ENCODE measurements at places on chromosomes 2 and 18.
A peak's percentile ranks its signal among the peaks of the same experiment; 100 is the strongest.

DNA sequence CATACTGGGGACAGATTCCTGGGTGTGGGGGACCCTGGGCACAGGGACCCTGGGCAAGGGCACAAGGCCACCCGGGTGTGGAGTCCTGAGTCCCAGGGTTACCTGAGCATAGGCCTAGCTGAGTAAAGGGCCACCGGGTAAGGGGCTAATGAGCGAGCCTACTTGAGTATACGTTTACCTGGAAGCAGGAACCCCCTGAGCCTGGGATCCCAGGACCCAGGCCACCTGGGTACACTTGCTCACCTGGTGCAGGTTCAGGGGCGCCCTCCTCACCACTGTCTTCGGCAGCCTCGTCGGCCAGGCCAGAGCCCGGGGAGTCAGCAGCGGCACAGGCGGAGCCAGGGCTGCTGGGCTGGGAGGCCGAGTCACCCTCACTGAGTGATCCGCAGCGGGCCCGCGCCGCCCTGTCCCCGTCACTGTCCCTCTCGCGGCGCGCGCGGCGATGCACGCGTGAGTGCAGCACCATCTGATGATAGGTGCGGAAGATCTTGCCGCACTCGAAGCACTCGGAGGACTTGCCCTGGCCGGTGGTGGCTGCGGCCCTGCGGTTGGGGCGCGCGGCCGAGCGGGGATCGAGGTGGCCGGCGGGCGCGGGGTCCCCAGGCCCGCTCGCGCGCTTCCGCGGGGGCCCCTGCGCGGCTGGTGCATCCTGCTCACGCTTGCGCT is 53.9 kb downstream of the ZNF516 start:
- DNase-seq, result no peak

DNA sequence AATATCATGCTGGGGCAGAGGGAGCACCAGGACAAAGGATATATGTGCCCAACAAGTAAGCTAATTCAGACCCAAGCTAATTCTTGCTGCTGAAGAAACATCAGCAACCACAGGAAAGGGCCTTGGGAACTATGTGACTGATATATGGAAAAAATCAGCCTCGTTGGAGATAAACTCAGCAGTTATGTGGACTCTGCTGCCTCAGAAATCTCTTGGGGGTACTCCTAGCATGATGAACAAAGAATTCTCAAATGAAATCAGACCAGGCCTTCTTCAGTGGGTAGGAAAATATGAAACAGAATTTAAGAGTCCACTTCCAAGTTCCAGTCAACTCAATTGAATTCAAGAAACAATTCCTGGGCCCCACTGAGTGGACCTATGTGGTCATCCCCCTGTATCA is 367.9 kb downstream of the TNS1 start:
- no peak for DNase-seq

GRCh38 chr2:158782616-158783015 is 12.5 kb upstream of the DAPL1 start:
- DNase-seq, result no peak

DNA sequence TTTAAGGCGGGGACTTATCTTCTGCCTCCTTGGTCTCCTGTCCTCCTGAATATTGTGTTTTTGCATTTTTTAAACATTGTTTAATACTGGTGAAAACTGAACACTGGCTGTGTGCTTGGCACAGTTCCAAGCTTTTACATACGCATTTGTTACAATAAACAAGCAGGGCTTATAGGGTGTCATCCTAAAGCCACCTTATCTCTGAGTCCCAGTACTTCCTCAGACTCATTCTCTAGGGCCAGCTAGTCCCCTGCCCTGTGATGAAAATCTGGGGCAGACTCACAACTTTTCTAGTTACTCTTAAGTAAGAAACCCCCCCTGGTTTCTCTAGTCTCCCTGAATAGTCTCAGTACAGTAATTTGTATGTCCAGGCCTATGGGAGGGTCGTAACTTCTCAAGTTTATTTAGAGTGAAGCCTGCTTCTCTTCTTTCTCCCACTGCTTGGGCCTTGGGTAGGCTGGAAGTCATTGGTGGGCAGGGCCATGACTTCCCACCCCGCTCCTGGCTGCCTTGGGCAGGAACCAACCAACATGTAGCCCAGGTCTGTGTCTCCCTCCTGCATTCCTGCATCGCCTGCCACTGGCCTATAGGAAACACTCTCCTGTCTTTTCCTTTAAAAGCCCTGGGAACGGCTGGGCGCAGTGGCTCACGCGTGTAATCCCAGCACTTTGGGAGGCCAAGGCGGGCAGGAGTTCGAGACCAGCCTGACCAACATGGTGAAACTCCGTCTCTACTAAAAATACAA is 7.7 kb upstream of the KCNE4 start:
- no peak for DNase-seq

- peak; percentile 49 for DNase-seq
Observed at GRCh38 chr2:7097353-7097895, 180.2 kb downstream of the RNF144A start.

GRCh38 chr18:58172031-58172430 is 128.0 kb downstream of the NEDD4L start:
- no peak for DNase-seq

DNA sequence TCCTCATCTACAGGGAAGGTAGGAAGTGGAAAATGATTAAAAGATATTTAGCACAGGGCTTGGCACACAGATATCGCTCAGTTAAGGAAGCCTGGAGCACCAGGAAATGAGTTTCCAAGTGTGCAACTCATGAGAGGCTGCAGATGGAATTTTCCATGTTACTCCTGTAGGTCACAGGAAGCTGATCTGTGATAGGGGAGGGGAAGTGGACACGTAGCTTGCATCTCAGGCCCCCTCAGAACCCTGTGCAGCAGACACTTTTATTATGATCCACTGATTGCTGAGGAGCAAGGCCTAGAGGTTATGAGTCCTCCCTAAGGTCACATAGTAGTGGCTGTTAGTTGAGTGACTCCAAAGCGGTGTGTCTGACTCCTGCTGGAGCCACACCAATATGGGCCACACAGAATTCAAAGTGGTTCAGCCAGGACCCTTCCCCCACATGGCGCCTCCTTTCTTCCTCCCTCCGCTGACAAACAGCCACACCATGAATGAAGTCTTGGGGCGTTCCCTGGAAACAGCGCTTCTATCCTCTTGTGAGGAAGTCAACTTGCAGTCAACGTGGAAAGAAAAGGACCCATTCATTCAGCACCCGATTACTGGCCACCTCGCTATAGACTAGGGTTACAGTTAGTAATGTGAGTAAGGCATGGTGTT is 21.5 kb downstream of the DYSF start:
- DNase-seq, result no peak

GRCh38 chr18:9691235-9691634 is 16.9 kb upstream of the RAB31 start:
- DNase-seq, result no peak

- DNase-seq, result no peak
Observed at GRCh38 chr2:48870503-48870902, 115.0 kb upstream of the LHCGR start.

DNA sequence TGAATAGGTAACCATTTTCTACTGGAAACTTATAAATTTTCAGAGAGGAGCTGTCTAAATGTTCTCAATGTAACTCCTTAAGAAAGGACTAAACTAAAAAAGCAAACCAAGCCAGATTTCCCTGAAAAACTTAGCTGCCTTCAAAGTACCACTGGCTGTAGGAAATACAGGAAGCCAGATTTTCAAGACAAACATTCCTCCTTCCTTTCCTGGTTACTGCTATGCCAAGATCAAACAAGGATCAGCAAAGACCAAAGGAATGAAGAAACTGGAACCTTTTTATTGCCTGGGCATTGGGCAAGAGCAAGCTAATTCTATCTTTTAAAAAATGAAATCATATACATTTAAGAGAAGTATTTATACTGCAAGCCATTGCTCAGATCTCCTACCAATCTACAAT is 212.7 kb downstream of the DYM start:
- no peak for DNase-seq

- no peak for DNase-seq
Observed at GRCh38 chr18:60664736-60665135, 292.2 kb upstream of the MC4R start.

GRCh38 chr2:39022642-39023235 is 98.1 kb downstream of the SOS1 start:
- no peak for DNase-seq

DNA sequence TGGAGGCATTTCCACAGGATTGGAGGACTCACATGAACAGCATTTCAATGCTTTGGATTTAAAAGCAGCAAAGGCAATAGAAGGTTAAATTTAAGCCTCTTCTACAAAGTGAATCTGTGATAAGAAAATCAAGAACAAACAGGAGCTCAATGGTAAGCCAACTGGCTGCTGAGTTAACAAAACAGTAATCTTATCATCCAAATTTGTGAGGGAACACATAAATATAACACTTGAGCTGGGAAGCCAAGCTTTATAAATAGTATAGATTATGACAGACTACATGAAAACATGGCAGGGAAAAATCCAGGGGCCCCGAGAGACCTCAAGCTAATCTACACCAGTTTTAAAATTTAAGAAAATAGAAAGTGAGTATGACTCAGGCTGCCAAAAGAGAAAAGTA is 108.5 kb upstream of the PGAP1 start:
- DNase-seq, result no peak

DNA sequence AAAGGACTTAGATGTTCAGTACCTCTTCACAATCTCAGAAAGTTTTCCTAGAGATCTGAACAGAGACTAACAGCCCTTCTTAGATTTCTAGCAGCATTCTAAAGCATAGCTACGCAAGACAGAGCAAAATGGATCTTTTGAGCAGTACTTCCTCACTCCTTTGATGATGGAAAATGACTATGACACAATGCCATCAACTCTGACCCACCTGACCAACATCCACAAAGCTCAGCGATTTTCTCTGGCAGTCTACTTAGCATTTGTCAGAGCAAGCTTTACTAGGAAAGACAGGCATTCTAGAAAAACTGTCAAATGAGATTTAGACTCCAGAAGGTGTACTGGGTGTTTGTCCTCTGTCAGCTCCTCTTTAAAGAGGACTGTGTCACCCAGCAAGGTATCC is 180.9 kb upstream of the ACVR2A start:
- no peak for DNase-seq

DNA sequence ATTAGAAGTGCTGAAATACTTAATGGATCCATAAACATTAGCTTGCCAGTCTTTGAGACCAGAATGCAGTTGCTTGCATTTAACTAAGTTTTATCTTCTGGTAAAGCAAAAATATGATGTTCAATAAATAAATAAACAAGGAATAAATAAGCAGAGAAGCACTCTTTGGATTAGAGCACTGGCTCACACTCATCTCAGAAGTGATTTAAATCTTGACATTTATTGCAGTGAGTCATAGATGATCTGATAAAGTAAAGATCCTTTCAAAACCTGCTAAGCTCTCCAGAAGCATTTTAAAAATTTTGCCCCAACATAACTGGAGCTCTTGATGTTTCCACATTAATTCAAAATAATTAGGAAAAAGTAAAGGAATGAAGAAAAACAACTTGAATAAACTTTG is 66.8 kb downstream of the KYNU start:
- DNase-seq, result no peak

- no peak for DNase-seq
Observed at GRCh38 chr18:28875059-28875458, 698.1 kb upstream of the CDH2 start.

GRCh38 chr2:126975671-126976655 is 77.3 kb downstream of the TEX51 start:
- DNase-seq, result no peak

DNA sequence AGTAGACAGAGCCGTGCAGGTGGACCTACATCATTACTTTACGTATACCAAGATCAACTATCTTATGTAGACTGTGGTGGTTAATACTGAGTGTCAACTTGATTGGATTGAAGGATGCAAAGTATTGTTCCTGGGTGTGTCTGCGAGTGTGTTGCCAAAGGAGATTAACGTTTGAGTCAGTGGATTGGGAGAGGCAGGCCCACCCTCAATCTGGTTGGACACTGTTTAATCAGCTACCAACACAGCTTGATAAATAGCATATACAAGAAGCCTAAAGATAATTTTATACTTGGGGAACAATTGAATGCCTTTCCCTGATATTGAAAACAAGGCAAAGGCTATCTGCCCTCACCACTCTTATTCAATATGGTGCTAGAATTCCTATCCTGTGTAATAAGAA is 604.2 kb upstream of the ZEB2 start:
- DNase-seq, result no peak

GRCh38 chr2:150046810-150047209 is 440.7 kb downstream of the RND3 start:
- no peak for DNase-seq

- no peak for DNase-seq
Observed at GRCh38 chr2:180876506-180876905, 103.9 kb upstream of the UBE2E3 start.

GRCh38 chr18:80104364-80104779 is 4.7 kb upstream of the ADNP2 start:
- no peak for DNase-seq

GRCh38 chr2:43051338-43051737 is 175.1 kb downstream of the ZFP36L2 start:
- DNase-seq, result peak; percentile 27

GRCh38 chr2:119175517-119175916 is 17.0 kb upstream of the C1QL2 start:
- no peak for DNase-seq

GRCh38 chr2:66264354-66264753 is 170.6 kb upstream of the MEIS1 start:
- DNase-seq, result no peak

DNA sequence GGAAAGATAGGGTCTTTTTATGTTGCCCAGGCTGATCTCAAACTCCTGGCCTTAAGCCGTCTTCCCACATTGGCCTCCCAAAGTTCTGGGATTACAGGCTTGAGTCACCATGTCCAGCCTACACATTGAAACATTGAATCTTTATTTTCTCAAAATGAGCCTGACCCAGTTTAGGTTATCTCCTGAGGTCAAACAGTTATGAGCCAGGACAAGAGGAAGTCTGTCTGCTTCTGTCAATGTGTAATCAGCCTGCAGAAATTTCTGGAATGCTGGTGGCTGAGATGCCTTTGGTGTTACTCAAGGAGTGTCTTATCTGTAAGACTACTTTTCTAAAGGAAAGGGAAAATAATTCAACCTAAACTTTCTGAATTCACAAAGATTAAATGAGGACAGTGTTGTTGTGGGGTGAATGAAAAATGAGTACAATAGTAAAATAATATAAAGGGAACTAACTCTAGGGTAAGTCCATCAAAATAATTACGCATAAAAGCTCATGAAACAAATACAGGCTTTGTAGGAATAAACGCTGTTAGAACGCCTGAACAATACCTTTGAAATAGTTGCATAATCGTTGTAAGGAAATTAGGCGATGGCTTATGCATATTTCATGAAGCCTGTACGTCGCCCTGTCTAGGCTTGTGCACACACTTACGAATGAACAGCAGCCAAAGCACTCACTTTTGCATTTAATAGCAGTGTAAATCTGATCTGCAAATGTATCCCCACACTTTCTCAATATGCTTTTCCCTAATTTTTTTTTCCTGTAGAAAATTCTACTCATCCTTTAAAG is 260.8 kb downstream of the RDH14 start:
- DNase-seq, result no peak
